H7 (cell line): ENCODE measurements at places on chromosomes 16 and 17. TPM values are rescaled to one million over a fixed set of nuclear protein-coding genes. Genes with fewer than 3 reads are reported as not detected.

Gene HSPB9
- 0.10 and 0.22 TPM in 2 replicates for total RNA-seq

Gene ARHGAP44
- total RNA-seq = 9.2 and 11.2 TPM in 2 replicates

Gene BAIAP3
- total RNA-seq = 2.6 and 5.7 TPM in 2 replicates

Gene HIC1
- total RNA-seq = 0.03 and 0.63 TPM in 2 replicates

Gene KRT40
- total RNA-seq = not detected in 2 replicates

Gene TMED6
- 0.52 TPM in 1 of 2 replicates, not detected in the other for total RNA-seq

Gene ITGA3
- total RNA-seq = 20.0 and 24.0 TPM in 2 replicates

Gene VTN
- total RNA-seq = 0.04 and 0.14 TPM in 2 replicates

Gene ACSM5
- not detected in 2 replicates for total RNA-seq

Gene PABPN1L
- not detected in 2 replicates for total RNA-seq

Gene GPR179
- total RNA-seq = 0.04 and 0.07 TPM in 2 replicates

Gene SDR42E2
- total RNA-seq = 0.04 TPM in 1 of 2 replicates, not detected in the other

Gene JUP
- 58.4 and 68.5 TPM in 2 replicates for total RNA-seq

Gene DPEP2NB
- not detected in 2 replicates for total RNA-seq

Gene SLC26A11
- 19.4 and 20.6 TPM in 2 replicates for total RNA-seq

Gene CCDC144A
- total RNA-seq = 0.03 and 0.55 TPM in 2 replicates

Gene HBZ
- not detected in 2 replicates for total RNA-seq

Gene ERAL1
- total RNA-seq = 63.7 and 71.9 TPM in 2 replicates

Gene CDYL2
- total RNA-seq = 1.6 and 1.8 TPM in 2 replicates

Gene SPATA22
- 0.10 and 1.3 TPM in 2 replicates for total RNA-seq
